ENCODE measurements at places on chromosomes 6 and 20.

DNA sequence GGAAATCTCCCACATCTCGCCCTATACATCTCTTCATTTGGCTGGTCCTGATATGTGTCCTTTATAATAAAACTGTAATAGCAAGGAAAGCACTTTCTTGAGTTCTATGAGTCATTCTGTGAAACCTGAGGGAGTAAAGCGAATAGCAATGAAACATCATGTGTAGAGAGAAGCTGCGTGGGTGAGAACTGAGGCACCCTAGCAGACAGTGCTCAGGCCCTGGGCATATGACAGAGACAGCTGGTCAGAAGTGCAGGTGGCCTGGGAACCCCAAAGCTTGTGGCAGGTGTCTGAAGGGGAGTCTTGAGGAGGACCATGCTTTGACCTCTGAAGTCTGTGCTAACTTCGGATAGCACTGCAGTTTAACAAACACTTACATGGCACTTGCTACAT lies 1.3 kb upstream of the BLOC1S5 start:
- peak; percentile 50 for DNase-seq

DNA sequence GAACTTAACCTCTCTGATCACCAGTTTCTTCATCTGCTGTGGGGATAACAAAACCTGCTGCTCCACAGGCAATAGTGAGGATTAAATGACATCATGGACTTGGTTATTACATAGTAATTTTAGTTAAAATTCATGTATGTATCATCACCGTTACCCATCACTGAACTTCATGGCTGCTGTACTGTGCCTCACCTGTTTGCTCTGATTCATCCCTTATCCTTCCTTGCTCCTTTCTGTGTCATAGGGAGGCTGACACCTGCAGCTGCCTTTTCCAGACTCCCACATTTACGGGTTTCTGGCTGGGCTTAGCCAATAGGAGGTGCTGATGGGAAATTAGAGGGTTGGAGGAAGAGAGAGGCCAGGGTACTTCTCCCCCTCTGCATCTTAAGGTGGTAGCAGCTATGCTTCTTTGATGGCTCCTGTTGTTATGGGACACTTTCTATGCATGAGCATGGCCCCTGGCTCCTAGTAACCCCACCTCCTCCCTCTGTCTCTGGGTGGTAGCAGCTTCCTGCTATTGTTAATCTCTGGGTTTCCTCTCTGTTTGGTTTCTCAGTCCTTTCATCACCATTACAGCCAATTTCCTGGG lies 332.1 kb downstream of the DHX35 start:
- DNase-seq: no peak

- DNase-seq: no peak
These were observed 12.8 kb downstream of the PLG start for GRCh38 chr6:160714731-160715316.

GRCh38 chr6:100381111-100381510 lies 83.6 kb downstream of the SIM1 start:
- DNase-seq: no peak

- DNase-seq: no peak
These were observed 63.5 kb upstream of the STMND1 start for GRCh38 chr6:17038316-17038715.

GRCh38 chr6:113015249-113015648 lies 668.1 kb downstream of the RFPL4B start:
- no peak for DNase-seq

DNA sequence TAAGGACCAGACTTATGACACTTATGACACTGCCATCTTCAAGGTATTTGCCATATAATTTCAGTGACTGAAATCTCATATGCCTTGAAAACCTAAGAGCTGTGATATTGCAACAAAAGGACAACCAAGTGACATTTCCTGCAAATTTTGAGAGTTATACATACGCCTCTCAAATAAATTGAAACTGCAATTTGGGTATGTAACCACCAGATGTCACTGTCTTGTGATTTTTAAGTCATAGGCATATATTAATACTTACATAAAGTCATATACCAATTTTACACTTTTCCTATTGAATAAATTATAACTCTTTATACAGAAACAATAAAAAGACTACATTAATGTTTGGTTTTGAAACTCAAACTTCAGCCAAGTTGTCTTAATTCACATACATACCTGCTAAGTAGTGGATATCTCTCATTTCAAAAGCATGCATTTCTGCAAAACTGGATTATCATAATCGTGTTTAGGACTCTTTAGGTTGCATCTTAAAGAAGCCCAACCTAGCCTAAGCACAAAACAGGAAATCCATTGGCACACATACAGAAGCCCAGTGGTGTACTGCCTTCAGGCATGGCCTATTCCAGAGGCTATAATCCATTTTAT lies 180.2 kb downstream of the PACRG start:
- DNase-seq: no peak

DNA sequence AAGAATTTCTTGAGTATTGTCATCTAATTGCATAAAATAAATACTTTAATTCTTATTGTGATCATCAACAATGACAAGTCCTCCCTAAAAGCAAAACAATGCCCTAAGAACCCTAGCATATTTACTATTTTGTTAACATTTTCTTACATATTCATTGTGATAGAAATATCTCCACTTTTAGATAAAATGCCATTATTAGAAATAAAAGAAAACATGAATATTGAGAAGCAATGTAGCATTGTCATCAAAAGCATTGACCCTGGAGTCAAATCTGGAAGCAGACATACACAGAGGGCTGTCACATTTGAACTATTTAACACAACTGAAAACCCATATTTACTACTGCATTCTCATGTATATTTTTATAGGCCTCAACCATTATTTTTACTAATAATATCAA lies 257.7 kb downstream of the SYNE1 start:
- DNase-seq: no peak

DNA sequence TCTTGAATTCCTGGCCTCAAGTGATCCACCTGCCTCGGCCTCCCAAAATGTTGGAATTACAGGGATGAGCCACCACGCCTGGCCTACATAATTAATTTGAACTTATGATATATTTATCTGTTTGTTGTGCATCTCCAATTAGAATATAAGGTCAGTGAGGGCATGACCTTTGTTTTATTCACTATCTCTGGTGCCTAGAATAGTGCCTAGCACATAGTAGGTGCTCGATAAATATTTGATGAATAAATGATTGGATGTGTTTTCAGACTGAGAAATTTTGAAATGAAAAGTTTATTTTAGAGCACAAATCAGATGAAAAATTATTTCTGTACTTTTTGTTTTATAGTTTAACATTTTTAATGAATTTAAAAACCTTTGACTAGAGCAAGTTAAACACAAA lies 19.4 kb upstream of the VEGFA start:
- DNase-seq: no peak

DNA sequence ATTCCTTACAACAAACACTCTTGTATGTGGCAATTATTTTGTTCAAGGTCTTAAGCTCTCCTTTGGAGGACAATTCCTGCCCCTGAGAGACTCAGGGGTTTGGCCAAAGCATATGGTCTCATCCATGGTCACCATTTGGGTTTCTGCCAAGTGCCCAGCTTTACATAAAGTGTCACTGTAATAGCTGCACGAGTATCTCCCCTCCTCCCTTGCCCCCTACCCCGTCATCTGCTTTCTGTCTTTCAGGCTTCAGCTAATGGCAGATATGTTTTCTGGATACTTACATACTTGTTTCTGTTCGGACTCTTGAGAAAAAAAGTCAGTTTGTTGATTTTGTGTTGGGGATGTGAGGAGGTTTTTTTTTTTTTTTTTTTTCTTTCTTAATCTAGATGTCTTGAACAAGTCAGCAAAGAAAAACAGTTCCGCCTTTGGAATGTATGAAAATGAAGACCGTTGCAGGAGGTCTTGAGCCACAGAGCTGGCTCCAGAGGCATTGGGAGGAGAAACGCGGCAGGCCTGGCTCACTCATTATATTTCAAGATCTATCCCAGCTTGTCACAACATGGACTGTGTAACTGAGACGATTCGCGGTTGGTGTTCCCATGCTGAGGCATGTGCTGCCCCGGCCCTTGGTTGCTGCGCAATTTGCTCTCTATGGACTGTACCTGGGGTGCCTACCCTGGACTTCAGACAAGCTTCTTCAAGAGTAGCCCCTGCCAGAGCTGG lies 32.6 kb upstream of the STX16 start:
- DNase-seq: no peak

DNA sequence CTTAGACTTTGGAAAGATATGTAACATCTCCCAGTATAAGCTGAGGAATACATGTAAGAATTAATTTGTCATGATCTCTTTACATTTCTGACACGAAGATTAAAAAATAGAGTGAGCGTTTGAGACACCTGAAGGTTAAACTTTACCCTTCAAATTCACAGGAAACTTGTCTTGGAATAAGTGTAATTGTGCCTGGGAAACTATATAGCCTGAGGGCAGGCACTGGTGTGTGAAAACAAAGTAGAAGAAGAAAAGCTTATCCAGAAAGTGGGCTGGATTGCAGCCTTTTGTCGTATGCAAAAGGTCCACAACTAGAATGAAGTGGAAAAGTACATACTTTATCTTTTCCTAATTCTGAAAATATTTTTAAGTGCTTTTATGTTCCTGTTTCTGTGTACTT lies 275.7 kb upstream of the TCF21 start:
- no peak for DNase-seq

- DNase-seq: no peak
These were observed 5.2 kb upstream of the BPIFA3 start for GRCh38 chr20:33211817-33212424.

GRCh38 chr20:56761393-56761792 lies 132.3 kb downstream of the TFAP2C start:
- DNase-seq: no peak

- DNase-seq: no peak
These were observed 493.5 kb upstream of the IMPG1 start for GRCh38 chr6:76565932-76566331.

DNA sequence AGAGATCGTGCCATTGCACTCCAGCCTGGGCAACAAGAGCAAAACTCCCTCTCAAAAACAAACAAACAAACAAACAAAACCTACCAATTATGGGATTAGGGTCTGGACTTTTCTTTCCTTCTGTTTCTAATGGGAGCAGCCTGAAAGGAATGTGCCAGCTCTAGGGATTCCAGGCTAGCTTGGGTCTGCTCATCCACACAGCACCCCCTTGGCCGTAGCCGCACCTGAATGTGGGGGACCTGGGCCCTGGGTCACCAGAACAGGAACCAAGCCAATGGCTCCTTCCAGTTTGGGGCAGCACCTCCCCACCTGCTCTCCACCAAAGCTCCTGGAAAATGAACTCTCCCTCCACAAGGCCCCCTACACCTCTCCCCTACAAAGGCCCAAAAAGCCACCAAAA lies 6.7 kb downstream of the CTSZ start:
- DNase-seq: no peak

DNA sequence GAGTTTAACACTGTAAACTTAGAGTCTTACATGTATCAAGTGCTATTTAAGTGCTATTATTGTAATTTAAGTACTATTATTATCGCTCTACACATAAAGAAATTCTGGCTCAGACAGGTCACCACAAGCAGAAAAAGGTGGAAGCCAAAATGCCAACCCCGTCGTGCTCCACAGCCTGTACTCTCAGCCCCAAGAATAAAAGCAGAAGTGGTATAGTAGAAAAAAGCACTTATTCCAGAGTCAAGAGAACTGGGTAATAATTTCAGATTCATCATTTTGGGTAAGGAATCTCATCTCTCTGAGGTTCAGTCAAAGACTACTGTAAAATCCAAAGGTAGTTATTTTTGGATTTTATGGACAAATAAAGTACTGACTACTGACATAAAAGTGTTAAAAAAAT lies 943 bp downstream of the ZUP1 start:
- DNase-seq: no peak

GRCh38 chr6:146896062-146896813 lies 297.5 kb downstream of the ADGB start:
- no peak for DNase-seq

DNA sequence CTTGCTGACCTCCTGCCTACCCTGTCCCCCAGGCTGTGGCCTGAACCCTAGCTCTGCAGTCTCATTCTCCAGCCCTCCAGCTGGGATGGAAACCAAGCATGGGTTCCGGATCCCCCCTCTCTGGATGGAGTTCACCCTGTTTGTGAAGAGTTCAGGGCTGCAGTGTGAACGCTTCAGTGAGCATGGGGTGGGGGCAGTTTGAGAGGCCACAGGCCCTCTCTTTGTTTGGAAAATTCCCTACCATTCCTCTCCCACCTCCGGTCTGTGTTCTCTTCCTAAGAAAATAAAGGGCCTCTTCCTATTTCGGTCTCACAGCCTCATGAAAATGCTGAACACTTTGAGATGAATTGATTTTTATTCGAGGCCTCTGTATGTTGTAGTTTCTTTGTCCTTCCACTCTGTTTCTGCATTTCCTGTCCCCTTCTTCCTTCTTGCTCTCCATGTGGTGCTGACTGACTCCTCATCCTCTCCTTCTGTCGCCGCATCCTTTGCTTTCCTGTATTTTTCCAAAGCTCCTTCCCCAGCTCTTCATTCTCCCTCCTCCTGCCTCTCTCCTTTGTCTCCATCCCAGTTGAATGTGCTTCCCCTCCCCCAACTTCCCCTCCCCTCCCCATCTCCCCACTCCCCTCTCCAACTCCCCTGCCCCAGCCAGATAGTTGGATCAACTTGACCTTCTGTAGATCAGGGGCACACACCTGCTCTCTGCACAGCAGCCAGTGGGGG lies 2.4 kb upstream of the KCNK5 start:
- no peak for DNase-seq

DNA sequence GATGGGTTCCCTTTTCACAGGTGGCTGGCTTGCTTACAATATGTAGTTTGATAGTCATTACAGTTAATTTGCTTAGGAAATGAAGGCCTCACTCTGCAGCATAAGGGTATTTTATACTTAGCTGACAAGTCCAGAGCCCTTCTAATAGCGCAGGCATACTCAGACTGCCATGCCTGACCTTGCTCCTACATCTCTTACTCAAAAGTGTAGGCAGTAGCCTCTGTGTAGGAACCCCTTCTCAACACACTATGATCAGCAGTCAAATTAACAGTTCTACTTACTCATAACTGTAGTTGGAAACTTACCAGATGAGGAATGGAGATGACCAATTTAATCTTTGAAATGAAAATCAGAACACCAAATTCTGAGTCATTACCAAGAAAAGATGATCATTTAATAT lies 373.5 kb downstream of the TBC1D32 start:
- no peak for DNase-seq

- no peak for DNase-seq
These were observed 47.0 kb downstream of the COL19A1 start for GRCh38 chr6:69913361-69913760.

GRCh38 chr20:37265152-37265551 lies 3.5 kb upstream of the GHRH start:
- no peak for DNase-seq

GRCh38 chr6:106513808-106514582 lies 115.3 kb downstream of the RTN4IP1 start:
- no peak for DNase-seq
